Tibial nerve (tissue), 4 donors: ENCODE measurements at places on chromosomes 13 and 19. TPM values are rescaled to one million over a fixed set of nuclear protein-coding genes. Genes with fewer than 3 reads are reported as not detected.

DNA sequence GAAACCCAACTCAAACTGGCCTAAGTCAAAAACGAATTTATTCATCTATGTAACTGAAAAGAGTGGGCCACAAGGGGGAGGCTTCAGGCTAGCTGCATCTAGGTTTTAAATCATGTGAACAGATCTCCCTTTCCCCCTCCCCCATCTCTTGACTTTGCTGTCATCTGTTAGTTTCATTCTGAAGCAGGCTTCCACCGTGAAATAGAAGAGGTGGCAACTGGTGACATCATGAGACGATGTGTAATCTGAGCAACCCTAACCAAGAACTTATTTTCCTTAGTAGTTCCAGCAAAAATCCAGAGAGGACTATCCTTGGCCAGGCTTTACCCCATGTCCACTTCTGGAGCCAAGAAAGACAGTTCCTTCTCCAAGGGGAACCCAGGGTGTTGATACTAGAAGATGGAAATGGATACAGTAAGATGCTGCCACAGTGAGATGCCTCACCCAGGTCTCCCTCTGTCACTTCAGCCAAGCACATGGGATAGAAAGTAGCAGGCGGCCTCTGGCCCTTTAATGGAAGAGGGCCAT lies 9.4 kb downstream of the SAMD4B start:
- no peaks in the 10 kb centered on the region for H3K36me3 ChIP-seq
- no peak for DNase-seq
- H3K4me3 ChIP-seq, result no peak overlapping the region
- H3K4me1 ChIP-seq, result peaks cover 31% of the 10 kb centered on the region

GRCh38 chr19:277581-278165 lies 13.5 kb downstream of the PLPP2 start:
- no peaks in the 10 kb centered on the region for H3K4me1 ChIP-seq
- no peak overlapping the region for H3K27ac ChIP-seq
- DNase-seq, result no peak

GRCh38 chr19:10911579-10912363 lies 16.7 kb downstream of the YIPF2 start:
- H3K27ac ChIP-seq, result no peak overlapping the region
- no peak overlapping the region for H3K4me3 ChIP-seq
- no peaks in the 10 kb centered on the region for H3K4me1 ChIP-seq

- no peaks in the 10 kb centered on the region for H3K27me3 ChIP-seq
- no peak overlapping the region for H3K27ac ChIP-seq
- H3K36me3 ChIP-seq, result no peaks in the 10 kb centered on the region
- DNase-seq, result no peak
Observed at GRCh38 chr13:110136660-110137585, 170.0 kb downstream of the COL4A1 start.

DNA sequence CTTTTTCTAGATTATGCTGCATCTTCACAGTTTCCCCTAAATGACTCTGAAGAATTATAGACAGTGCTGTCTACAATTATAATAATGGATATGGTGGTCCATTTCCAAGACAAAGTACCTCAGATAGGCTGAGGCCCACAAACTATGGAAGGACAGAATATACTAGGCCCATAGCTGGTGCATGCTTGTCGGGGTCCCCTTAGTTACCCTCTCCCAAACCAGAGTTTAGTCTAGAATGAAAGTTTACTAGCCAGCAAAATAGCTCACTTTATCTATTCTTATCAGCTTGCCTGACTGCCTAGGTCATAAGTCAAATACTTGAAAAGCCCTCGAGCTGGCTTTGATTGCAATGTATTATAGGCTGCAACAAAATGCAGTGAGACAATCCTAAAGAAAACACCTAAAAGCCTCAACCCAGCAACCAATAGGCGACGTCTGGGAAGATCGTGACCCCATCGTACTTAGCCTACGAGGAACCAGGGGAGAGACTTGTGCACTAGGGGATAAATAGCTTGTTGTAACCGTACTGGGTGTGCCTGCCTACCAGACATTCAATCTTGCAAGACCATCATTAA lies 785 bp upstream of the IGFL2 start:
- H3K4me1 ChIP-seq, result no peaks in the 10 kb centered on the region
- H3K27ac ChIP-seq, result no peak overlapping the region
- DNase-seq, result no peak
- no peaks in the 10 kb centered on the region for H3K36me3 ChIP-seq
- no peaks in the 10 kb centered on the region for H3K27me3 ChIP-seq
- no peak overlapping the region for H3K4me3 ChIP-seq

DNA sequence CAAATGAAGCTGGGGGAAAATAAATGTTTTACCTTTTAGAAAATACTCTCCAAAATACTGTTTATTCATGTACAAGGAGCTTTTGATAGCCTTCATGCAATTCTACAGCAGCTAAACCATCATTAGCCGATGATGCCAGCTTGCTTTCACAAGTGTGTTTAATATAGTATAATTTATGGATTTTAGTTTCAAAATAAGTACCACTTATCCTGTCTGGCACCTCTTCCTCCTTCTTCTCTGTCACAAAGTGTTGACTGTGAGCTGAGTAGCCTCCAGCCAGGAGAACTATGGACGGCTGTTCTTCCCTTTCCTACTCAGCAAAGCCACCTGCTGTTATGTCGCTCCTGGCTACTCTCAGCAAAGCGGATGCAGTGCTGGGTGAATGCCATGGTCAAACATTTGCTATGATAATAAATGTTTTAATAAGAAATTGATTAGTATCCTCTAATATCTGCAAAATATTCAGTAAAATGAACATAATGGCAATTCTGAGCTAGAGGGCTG lies 238.2 kb downstream of the LIG4 start:
- no peaks in the 10 kb centered on the region for H3K36me3 ChIP-seq
- H3K4me3 ChIP-seq, result no peak overlapping the region
- DNase-seq, result no peak
- no peaks in the 10 kb centered on the region for H3K27me3 ChIP-seq
- H3K4me1 ChIP-seq, result no peaks in the 10 kb centered on the region

- no peak overlapping the region for H3K4me3 ChIP-seq
- H3K36me3 ChIP-seq, result no peaks in the 10 kb centered on the region
- H3K4me1 ChIP-seq, result peaks cover 18% of the 10 kb centered on the region
- no peak for DNase-seq
- no peaks in the 10 kb centered on the region for H3K27me3 ChIP-seq
Observed at GRCh38 chr19:19446655-19447437, 41.4 kb downstream of the GATAD2A start.

DNA sequence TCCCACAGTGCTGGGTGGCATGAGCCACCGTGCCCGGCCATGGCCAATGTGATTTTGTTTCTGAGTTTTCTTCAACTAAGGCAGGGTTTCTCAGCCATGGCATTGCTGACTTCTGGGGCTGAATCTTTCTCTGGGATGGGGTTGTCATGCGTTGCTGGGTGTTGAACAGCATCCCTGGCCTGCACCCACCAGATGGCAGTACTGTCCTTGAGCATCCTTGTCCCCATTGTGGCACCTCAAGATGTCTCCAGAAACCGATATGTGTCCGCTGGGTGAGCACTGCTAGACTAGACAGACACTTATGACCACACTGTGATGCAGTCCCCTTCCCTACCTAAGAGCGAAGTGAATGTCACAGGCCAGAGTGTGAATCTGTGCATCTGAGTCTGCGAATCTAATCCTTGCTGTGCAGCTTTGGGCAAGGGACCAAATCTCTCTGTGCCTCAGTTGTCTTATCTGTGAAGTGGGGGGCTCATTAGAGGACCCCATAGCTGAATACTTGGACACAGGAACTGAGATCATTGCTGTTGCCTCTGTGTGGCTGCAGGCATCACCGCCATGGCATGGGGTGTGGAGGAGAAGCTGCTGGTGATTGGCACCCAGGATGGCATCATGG lies 50.3 kb upstream of the SIN3B start:
- no peak overlapping the region for H3K27ac ChIP-seq
- H3K27me3 ChIP-seq, result no peaks in the 10 kb centered on the region
- no peaks in the 10 kb centered on the region for H3K36me3 ChIP-seq
- H3K4me1 ChIP-seq, result no peaks in the 10 kb centered on the region
- no peak overlapping the region for H3K4me3 ChIP-seq

DNA sequence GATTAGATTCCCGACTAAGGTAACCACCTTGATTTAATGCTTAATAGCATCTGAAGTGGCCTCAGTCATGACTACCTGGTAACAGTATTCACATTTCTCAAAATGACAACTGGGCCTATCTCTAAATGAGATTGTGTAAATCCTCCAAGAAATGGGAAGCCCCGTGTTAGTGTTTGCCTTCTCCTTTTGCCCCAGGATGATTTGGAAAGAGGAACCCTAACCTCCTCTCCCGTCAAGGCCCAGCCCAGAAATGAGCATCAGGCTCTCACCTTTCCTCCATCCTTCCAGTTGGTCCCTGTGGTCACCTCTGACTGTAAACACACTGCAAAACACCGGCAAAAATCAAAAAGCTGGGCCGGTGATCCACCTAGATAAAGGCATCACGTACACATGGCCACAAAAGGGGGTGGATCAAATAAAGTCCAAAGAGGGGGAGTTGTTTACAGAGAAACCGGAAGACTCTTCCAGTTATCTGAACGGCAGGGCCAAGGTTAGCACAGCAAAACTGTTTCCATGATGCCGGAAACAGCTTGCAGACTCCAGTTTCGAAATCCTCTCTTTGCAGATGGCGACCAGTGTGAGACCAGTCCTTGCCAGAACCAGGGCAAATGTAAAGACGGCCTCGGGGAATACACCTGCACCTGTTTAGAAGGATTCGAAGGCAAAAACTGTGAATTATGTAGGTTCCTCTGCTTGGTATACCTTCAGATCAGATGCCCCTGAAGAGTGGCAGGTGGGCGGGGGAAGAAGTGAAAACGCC lies 16.4 kb downstream of the F10 start:
- peaks cover 14% of the 10 kb centered on the region for H3K36me3 ChIP-seq
- H3K27me3 ChIP-seq, result no peaks in the 10 kb centered on the region
- no peak overlapping the region for H3K27ac ChIP-seq
- H3K4me3 ChIP-seq, result no peak overlapping the region
- no peak for DNase-seq

DNA sequence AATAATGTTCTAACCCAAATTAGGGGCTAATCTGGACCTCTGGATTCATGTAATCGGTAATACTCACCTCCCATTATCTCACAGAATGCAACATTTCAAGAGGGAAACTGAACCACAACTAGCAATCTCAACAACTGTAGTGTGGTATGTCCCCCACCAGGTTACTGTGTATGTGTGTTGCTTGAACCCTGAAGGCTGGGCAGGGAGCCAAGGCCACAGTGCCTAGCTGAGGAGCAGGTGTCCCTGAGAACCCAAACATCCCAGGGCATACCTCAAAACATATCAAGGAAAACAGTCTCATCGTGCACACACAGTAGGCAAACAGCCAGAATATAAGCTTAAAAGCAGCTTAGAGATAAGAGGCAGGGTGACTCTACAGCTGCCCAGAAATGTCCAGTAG lies 20.5 kb upstream of the NEK3 start:
- H3K4me3 ChIP-seq, result no peak overlapping the region
- no peaks in the 10 kb centered on the region for H3K36me3 ChIP-seq
- no peaks in the 10 kb centered on the region for H3K4me1 ChIP-seq
- no peaks in the 10 kb centered on the region for H3K27me3 ChIP-seq
- no peak overlapping the region for H3K27ac ChIP-seq
- no peak for DNase-seq

DNA sequence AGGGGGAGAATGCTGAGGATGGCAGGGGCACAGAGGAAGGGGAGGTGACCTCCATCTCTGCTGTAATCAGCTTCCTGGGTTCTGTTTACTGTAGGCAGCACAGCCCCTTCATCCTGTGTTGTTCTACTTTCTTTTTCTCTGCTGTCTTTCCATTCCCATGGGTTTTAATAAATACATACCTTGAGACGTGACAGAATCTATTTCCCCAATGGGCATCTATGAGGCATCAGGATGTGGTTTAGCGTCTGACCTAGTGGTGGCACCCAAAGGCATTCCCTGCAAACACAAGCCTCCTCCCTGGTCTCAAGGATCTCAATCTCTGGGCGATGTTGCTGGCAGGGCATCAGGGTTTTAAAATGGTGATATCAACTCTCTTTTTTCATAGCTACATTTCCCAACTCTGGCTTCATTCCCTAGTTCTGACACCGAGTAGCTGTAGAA lies 60.8 kb downstream of the ALOX5AP start:
- peaks cover 11% of the 10 kb centered on the region for H3K4me1 ChIP-seq
- H3K27ac ChIP-seq, result no peak overlapping the region
- DNase-seq, result no peak
- no peaks in the 10 kb centered on the region for H3K36me3 ChIP-seq
- H3K4me3 ChIP-seq, result no peak overlapping the region

- no peak overlapping the region for H3K4me3 ChIP-seq
- no peak for DNase-seq
- H3K27ac ChIP-seq, result no peak overlapping the region
- H3K4me1 ChIP-seq, result no peaks in the 10 kb centered on the region
Observed at GRCh38 chr19:39483141-39483540, 2.5 kb downstream of the TIMM50 start.

DNA sequence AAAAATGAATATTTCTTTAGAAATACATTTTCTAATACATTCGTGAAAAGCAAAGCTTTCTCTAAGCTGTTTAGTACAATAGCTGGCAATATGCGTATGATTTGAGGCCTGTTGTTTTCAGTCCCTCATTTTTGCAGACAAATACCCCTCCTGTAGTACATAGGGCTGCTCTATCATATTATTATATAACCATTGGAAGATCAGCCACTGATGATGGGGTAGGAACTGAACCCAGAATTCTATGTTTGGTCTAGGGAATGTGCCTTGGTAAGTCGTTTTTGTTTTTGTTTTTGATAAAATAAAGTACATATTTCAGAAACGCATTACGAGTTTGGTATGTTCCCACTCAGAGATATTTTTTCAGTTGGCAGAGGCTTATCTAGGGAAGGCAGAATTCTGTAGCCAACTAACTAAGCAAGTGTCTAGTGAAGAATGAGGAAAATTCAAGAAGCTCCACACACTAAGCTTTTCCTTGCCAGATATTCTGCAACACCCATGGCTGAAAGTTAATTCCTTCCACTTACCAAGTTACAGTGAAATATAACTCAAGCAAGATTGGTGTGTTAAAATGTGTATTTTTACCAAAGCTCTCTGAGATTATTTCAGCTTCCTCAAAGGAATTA lies 656.9 kb upstream of the MIR17HG start:
- no peak overlapping the region for H3K4me3 ChIP-seq
- H3K27ac ChIP-seq, result no peak overlapping the region
- no peaks in the 10 kb centered on the region for H3K27me3 ChIP-seq
- no peak for DNase-seq
- H3K36me3 ChIP-seq, result no peaks in the 10 kb centered on the region
- H3K4me1 ChIP-seq, result no peaks in the 10 kb centered on the region

Gene KISS1R
- not detected for total RNA-seq

Gene PSG5
- not detected for total RNA-seq

Gene ANKRD24
- total RNA-seq, result 0.30 TPM

Gene SIGLEC5
- 1.0 TPM for total RNA-seq

Gene FXYD7
- total RNA-seq, result 5.9 TPM

Gene BEST2
- not detected for total RNA-seq

Gene CGB7
- not detected for total RNA-seq

Gene ZSCAN4
- not detected for total RNA-seq

Gene NLRP5
- not detected for total RNA-seq

Gene RGL3
- 6.5 TPM for total RNA-seq

Gene ITGBL1
- total RNA-seq, result 81.4 TPM
